DMS79 (cell line): ENCODE measurements at places on chromosomes 12 and 14.

GRCh38 chr12:56803750-56804149, 40.6 kb downstream of the HSD17B6 start:
- no peak for DNase-seq

- DNase-seq: no peak
Observed at GRCh38 chr14:86639146-86639545, 1109.2 kb downstream of the FLRT2 start.

DNA sequence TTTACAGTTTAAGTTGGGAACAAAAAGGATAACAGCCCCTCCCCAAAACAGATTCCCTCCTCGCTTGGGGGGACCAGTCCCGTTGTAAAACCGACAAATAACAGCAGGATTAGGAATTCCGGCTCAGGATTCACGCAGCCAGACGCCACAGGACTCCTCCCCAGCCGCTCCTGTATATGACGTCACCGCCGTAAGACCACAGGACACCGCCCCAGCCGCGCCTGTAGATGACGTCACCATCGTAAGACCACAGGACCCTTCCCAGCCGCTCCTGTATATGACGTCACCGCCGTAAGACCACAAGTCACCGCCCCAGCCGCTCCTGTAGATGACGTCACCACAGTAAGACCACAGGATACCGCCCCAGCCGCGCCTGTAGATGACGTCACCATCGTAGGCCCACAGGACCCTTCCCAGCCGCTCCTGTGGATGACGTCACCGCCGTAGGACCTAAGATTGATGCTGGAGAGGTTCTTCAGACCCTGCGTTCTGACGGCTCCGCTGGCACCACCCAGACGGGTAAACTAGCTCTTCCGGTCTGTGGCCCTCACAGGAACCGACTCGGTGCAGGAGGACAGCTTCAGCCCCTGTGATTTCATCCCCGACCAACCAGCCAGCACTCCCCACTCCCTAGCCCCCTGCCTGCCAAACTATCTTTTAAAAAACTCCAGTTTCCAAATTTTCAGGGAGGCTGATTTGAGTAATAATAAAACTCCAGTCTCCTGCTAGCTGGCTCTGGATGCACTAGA, 43.9 kb upstream of the FBRSL1 start:
- DNase-seq: peak; percentile 96

DNA sequence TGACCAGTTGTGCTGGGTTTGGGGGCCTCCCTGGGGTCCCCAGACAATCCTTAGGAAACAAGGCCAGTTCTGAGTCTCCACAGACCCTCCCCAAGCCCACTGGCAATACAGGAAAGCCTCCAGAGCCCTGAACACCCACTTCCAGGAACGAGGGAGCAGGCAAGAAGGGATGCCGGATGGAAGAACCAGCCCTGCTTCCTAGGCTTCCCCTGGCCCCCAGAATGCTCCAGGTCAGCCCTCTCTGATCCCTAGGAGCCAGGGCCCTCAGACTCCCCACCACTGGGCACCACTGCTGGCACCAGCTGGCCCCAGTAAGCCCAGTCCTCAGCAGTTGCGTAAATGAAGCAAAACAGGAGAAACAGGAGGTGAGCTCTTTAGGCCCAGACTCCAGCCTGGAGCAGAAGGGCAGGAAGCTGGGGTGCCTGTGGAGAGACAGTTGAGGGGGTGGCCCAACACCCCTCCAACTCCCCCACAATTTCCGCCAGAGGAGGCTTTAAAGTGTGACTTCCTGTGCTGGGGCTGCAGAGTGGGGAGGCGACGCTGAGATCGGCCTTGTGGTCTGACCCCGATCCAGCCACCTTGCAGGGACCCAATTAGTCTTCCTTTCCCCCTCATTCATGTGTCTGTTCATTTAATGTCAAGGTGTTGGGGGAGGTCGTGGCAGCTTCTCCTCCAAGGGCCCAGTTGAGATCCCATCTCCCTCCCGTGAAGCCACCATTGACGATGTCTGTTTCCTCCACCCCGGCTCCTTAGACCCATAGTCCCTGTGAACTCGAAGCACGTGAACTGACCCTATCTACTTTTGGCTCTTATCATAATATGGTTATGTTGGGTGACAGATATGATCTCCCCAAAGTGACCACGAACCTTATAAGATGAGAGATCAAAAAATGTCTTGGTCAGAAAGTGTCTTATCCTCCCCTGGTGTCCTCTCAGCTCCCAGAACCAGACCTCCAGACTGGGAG, 4.7 kb downstream of the TNFRSF1A start:
- DNase-seq: no peak

- no peak for DNase-seq
Observed at GRCh38 chr14:99677231-99678140, 6.6 kb upstream of the CYP46A1 start.

DNA sequence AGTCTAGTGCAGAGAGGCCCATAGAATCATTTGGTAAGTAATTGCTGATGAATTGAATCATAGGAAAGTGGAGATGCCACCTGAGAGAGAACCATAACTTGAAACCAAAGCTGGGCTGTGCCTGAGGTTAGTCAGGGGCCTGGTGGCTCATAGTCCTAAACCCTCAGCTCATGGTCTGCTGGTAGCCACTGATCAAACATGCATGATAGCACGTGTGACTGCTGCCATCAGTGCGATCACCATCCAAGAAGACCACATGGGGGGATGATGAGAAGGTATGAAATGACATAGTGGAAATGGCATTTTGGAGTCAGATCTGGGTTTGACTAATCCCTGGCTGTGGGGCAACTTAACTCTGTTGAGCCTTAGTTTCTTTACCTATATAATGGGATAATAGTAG, 190.5 kb downstream of the CACNA1C start:
- no peak for DNase-seq

GRCh38 chr12:44848703-44849085, 27.4 kb downstream of the NELL2 start:
- no peak for DNase-seq

GRCh38 chr12:32536000-32536345, 136.6 kb downstream of the FGD4 start:
- no peak for DNase-seq

DNA sequence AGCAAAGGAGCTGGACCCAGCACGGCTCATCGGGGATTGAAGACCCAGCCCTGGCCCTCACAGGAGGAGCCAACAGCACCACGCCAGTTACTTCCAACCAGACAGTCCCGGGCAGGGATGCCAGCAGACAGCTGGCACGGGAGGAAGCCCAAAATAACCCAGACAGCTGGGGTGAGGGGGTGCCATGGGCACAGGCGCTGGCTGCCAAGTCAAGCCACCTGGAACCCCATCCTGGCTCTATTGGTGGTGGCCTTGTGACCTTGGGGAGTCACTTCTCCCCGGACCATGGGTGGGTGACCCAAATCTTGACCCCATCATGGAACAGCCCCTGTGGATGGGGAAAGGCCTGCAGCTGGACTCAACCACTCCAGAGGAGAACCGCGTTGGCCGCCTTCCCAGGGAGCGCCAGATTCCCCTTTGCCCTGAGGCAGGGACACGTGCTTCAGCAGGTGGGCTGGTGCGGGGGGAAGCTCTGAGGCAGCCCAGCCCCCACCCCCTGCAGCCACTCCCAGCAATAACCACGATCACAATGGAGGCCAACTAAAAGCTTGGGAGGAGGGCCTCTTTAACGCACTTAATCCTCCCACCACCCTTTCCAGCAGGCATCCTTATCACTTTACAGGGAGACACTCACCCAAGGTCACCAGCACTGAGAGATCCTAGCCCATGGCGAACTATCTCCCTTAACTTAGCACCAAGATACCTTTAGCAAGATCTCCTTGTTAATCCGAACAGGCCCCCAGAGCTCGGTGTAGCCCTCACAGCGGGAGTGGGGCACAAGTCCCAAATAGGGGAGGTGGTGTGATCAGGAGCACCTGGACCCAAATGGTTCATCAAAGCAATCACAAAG, 4.7 kb upstream of the RHOF start:
- DNase-seq: peak; percentile 97

GRCh38 chr14:24080142-24080530, 8.8 kb downstream of the CPNE6 start:
- no peak for DNase-seq

DNA sequence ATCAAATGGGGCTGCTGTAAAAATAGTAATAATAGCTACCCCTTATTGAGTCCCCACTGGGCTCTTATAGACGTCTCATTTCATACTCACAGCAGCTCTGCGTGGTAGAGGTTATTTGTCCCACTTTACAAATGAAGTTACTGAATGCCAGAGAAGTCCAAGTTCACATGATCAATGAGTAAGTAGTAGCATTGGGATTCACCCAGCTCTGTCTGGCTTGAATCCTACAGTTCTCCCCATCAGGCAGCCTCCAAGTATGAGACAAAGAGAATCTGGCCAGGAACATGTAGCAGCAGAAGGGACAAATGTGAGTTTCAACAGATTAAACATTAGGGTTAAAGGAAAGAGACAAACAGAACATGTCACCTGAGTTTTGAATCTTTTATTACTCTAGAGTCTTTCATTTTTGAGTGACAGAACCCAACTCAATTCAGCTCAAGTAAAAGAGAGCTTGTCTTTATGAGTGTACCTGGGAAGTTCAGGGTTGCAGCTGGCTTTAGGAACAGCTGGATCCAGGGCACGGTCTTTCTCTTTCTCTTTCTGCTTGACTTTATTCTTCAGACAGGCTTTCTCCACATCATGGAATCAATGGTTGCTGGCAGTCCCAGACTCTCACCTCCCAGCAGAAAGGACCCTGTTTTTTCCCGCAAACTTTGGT, 64.1 kb upstream of the JDP2 start:
- DNase-seq: no peak

DNA sequence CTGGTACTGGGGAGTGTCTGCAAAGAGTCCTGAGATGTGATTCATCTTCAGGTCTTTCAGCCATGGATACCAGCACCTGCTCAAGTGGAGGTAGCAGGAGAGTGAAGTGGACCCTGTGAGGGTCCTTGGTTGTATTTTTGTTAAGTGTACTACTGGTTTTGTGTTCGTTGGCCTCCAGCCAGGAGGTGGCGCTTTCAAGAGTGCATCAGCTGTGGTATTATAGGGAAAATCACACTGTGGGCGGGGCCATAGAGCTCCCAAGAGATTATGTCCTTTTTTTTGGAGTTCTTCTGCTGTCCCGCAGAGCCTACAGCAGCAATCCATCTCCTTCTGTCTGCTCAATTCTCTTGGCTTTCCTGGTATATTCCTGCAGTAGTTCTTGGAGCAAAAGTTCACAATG, 66.8 kb downstream of the SPATA7 start:
- no peak for DNase-seq

GRCh38 chr12:69688021-69688420, 11.1 kb downstream of the BEST3 start:
- no peak for DNase-seq

- no peak for DNase-seq
Observed at GRCh38 chr12:115507951-115508722, 769.4 kb downstream of the MED13L start.
